Urinary bladder (tissue), 4 donors: ENCODE measurements at places on chromosomes 5 and 9.

DNA sequence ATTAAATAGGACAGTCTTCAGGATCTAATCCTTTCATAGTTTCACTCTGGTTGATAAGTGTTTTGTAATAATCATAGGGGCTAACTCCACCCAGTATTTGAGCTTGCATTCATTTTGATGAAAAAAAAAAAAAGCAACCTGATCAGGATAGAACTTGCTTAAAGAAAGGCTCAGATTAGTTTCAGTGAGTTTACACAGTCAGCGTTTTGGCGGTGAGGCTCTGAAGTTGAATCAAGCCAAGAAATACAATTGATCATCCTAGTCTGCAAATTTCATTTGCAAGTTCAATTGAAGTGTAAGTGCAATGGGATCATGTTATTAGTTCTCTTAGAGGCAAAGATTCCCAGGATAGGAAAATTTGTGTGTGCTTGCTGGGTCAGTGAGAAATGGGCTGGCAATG is 159.7 kb upstream of the ELL2 start:
- no peak for DNase-seq

- DNase-seq: no peak
These were observed 67.9 kb downstream of the NFIB start for GRCh38 chr9:14245901-14246525.

DNA sequence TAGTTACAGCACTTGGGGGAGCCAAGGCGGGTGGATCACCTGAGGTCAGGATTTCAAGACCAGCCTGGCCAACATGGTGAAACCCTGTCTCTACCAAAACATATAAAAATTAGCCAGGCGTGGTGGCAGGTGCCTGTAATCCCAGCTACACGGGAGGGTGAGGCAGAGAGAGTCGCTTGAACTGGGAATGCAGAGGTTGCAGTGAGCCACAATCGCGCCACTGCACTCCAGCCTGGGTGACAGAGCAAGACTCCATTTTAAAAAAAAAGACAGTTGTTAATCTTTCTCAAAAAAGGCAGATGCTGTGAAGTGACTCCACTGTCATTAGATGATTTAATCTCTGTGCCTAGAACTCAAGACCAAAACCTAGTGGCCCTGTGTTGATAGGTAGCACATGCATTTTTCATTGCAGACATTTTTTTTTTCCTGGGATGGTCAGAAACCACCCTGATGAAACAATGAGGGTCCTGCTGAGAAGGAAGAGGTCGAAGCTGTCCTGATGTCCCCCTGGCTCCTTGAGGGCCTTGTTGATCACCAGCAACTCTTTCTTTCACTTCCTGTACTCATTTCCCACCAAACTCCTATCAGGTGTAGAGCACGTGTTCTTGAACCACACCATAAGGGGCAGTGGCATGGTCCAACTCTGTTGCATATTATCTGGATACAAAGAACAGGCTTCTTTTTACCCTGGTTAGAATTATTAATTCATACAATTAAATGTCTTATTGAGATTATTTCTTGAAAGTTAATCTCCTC is 382.2 kb downstream of the ICE1 start:
- DNase-seq: no peak

- DNase-seq: no peak
These were observed 32.1 kb downstream of the USP20 start for GRCh38 chr9:129867136-129868022.

- DNase-seq: no peak
These were observed 20.0 kb downstream of the MTRR start for GRCh38 chr5:7888901-7889300.

- DNase-seq: no peak
These were observed 586 bp downstream of the HMGXB3 start for GRCh38 chr5:150000990-150001659.

GRCh38 chr9:129801504-129801903 is 1.5 kb upstream of the TOR1B start:
- no peak for DNase-seq

DNA sequence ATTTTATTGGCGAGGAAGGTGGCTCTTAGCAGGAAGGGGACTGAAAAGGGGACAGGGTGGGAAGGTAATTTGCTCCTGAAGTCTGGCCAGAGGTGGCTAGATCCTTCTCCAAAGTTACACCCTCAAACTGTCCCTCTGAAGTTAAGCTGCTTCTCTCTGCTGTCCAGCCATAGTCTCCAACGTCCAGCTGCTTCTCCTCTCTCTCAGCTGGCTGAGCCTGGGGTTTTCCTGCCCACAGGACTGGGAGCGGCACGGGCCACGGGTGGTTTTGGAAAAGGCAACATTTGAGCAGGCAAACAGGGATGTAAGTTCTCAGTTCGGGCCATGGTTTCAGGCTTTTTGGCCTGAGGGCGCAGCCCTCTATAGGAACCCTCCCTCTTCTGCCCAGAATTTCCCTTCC is 128.3 kb downstream of the YIPF5 start:
- DNase-seq: no peak

DNA sequence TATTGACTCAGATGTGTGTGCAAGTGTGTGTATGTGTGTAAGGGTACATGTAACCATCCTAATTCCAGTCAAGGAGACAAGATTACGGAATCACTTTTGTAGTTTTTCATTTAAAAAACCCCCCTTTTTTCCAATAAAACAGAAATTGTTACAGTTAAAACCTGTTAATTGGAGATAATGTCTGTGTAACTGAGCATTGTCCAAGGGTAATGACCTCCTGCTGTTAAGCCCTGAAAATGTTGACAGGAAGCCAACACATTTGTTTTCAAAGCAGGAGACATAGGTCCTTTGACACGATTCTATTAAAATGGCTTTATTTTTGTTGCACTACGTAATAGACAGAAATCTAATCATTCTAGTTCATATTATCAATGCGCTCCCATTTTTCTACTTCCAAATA is 457.3 kb upstream of the ARRDC3 start:
- no peak for DNase-seq

- DNase-seq: no peak
These were observed 66.6 kb downstream of the ANKHD1 start for GRCh38 chr5:140468188-140468587.

DNA sequence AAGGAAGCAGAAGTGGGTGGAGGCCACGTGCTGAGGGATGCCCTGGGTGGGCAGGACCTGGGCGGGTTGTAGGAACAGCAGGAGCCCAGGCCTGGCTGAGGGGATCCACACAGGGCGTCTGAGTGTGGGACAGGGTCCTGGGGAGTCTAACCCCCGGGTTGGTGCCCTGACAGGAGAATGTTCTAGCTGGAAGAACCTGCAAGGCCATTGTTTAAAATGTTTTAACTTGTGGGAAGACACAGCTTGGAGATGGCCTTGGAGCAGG is 33.9 kb upstream of the SUSD3 start:
- no peak for DNase-seq

GRCh38 chr5:31407921-31408693 is 123.8 kb downstream of the DROSHA start:
- no peak for DNase-seq

DNA sequence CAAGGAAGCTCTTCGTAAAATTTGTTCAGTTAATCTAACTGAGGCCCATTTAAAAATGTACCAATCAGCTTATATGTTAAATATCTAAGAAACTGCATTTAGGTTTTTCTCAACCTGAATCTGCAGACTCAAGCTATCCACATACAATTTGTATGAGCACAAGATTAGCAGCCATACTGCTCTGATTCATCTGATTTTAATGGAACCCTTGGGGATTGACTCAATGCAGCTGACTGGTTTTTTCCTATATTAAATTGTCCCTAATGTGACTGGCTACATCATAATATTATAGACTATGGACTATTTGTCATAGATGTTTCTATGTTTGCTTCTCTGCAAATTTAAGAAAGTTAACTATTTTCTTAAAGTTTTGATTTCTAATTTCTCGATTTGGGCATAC is 451.0 kb upstream of the TUSC1 start:
- DNase-seq: no peak

DNA sequence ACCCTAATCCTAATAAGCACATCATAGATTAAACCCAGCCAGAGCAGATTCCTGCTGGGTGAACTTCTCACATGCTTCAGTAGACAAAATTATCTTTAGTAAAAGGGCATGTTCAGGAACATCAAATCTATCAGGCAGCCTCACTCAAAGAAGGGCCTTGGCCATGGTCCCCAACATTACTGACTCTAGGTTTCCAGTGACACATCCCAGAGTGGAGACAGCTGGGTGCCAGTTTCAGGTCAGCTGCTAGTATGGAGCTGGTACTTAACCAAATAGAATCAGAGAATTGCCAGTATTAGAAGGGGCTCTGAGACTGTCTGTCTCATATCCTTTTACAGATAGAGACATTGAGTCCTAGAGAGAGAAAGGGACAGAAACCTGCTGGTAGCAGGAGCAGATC is 44.1 kb upstream of the GALNT10 start:
- no peak for DNase-seq

DNA sequence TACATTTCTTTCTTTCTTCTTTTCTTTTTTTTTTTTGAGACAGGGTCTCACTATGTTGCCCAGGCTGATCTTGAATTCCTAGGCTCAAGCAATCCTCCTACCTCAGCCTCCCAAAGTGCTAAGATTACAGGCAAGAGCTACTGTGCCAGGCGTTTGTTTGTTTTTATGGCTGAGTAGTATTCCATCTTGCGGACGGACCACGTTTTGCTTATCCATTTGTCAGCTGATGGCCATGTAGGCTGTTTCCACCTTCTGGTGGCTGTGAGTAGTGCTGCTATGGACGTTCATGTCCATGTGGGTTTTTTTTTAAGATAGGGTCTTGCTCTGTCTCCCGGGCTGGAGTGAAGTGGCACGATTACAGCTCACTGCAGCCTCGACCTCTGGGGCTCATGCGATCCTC is 2.5 kb downstream of the DOK3 start:
- no peak for DNase-seq

GRCh38 chr9:80435591-80435990 is 863.8 kb downstream of the TLE4 start:
- no peak for DNase-seq

GRCh38 chr9:5500441-5501235 is 9.7 kb upstream of the PDCD1LG2 start:
- no peak for DNase-seq

GRCh38 chr9:127580879-127581475 is 31.1 kb upstream of the STXBP1 start:
- DNase-seq: no peak

- DNase-seq: no peak
These were observed 58.2 kb downstream of the RGS3 start for GRCh38 chr9:113521693-113522255.

DNA sequence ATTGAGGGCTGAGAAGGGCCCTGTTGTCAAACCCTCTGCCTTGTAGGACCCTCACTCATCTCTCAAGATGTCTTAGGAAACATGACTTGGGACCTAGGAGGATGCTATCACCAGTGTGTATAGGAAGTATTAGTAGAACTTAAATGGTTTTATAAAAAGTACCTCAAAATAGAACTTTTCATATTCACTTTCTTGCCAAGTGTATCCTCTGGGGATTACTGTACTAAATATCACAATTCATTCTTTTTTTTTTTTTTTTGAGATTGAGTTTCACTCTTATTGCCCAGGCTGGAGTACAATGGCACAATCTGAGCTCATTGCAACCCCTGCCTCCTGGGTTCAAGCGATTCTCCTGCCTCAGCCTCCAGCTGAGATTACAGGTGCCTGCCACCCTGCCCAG is 56.2 kb downstream of the ARHGEF28 start:
- DNase-seq: no peak

GRCh38 chr5:15515229-15515628 is 15.2 kb downstream of the FBXL7 start:
- no peak for DNase-seq

DNA sequence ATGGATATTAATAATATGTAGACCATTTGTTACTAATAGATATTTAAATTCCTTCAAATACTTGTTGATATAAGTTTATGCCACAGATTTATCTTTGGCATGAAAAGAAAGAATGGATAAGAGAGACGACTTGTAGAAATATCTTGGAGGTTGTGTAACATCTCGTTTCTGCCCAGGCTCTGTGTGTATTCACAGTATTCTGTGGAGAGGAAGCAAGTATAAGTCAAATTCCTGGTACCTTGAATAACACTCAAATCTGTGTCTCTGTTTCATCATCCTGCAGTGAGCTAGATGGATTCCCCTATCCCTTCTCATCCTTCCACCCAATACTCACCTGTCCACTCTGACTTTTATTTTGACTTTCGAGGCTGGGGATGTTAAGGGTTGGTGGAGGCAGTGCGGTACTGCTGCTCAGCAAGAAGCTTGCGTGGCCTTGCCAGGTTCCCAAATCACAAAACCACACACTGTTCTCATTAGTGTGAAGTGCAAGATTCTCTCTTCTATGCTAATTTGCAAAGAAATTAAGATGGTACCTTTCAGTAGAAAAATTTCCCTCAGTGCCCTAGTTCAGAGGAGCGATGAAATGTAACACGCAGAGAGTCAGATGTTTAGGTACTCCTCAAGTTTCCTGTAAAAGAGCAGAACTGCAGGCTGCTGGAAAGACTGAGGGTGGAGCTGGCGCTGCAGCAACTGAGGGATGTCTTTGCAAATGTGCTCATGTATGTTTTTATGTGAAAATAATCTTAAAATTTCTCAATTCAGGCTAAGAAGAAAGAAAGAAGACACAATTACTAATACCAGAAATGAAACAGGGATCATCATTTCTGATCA is 42.6 kb upstream of the ANKRD18A start:
- DNase-seq: no peak

GRCh38 chr9:65403721-65404120 is 118.7 kb upstream of the FOXD4L5 start:
- DNase-seq: no peak

DNA sequence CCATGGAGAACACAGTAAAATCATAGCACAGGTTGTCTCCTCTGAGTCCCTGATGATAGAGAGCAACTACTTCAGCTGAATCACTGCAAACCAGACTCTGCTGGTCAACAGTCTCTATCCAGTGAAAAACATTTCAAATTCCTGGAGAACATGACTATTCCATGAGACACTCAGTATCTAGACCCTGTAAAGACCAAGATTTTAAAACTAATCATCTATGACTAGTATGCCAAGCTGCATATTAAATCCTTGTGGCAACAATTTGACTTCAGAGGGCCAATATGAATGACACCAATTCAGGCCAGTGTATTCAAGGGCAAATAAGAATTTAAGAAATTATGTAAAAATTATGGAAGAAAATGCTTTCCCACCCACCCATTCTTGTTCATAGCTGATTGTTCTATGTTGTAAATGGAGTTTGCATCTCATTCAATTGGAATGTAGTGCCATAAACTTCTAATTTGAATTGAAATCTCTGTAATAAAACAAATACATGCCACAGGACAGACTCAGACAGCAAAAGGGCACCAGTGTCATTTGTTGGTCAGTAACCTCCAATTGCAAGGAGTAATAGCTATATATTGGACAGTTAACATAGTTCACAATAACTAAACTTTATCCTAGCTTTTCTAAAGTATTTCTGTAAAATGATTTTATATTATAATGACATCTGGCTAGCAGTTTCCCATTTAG is 80.1 kb upstream of the LPAR1 start:
- no peak for DNase-seq

DNA sequence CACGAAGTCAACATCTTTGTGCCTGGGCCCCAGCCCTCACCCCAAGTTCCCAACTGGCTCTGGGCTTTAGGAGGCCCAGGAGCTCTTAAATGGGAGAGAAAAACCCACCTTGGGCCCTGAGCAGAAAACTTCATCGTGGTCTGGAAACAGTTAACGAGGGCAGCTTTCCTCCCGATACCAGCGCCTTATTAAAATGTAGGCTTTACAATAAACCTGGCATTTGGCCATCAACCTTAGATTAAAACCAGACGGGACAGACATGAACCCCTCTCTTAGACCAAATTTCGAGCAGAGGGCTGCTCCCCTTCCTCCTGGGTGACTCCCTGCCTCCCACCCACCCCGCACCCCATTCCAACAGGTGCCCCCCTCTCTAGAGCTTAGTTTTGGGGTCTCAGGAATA is 39.4 kb downstream of the PRRX2 start:
- no peak for DNase-seq

GRCh38 chr5:56316299-56316994 is 83.3 kb upstream of the ANKRD55 start:
- DNase-seq: no peak
